ENCODE measurements at places on chromosomes 3 and 15.

DNA sequence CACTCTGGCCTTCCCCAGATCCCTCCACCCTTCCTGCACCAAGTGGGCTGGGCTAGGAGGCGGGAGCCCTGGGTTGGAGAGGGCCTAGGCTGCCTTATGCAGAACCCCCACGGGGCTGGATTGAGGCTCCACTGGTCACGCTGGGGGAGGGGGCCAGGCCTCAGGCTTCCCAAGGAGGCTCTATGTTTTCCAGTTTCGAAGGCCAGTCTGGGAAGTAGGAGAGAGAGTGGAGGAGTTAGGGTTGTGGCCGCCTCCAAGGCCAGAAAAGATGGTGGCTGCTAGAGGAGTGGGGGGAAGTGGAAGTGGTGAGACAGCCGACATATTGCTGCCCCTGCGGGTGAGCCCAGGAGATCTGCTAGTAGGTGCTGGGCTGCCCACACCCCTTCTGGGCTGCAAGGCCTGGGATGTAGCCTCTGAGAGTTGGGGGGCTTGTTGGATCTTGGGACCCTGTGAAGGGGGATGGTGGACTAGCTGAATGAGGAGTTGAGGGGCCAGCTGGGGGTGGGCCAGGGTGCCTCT is 1.2 kb downstream of the GNAI2 start:
- no peak for DNase-seq

GRCh38 chr3:164024786-164025185 is 1053.5 kb downstream of the SI start:
- no peak for DNase-seq

GRCh38 chr3:152839511-152839910 is 4.6 kb downstream of the P2RY1 start:
- no peak for DNase-seq

- DNase-seq, result no peak
These were observed 292.8 kb downstream of the LPP start for GRCh38 chr3:188446766-188447165.

All from HuH-7.5 (cell line).